Epithelial cell of esophagus (primary cell): ENCODE measurements at places on chromosomes 1 and 21.
A peak's percentile ranks its signal among the peaks of the same experiment; 100 is the strongest.

- DNase-seq: no peak
Observed at GRCh38 chr1:16085522-16085921, 12.1 kb upstream of the FAM131C start.

DNA sequence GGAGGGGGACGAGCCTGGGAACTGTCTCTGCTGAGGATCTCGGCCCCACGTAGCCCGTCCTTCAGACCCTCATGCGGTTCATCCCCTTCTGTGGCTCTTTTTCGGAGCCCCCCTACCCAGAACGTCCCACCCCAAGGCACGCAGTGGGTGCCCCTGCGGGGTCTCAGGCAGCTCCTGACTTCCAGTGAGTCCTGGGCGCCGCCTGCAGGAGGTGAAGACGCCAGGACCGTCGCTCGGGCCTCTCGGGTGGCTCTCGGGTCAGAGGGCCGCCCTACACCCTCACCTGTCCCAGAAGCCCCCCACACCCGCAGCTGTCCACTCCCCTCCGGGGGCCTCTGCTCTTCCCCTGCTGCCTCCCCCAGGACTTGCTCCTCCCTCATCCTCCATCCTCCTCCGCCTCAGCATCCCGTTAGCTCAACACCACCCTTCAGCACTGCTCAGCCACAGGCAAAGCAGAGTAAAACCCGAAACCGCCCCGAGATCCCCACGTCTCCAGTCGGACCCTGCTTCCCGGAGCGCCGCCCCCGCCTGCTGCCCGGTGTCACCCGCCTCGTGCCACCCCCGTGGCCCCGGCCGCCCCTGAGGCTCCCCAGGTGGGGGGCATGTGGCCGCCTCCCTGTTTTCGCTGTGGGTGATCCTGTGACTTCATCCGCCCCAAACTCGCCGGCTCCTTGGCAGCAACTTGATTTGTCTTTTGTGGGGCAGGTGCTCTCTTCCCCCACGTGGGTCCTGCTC, 13.3 kb upstream of the POFUT2 start:
- DNase-seq: no peak

DNA sequence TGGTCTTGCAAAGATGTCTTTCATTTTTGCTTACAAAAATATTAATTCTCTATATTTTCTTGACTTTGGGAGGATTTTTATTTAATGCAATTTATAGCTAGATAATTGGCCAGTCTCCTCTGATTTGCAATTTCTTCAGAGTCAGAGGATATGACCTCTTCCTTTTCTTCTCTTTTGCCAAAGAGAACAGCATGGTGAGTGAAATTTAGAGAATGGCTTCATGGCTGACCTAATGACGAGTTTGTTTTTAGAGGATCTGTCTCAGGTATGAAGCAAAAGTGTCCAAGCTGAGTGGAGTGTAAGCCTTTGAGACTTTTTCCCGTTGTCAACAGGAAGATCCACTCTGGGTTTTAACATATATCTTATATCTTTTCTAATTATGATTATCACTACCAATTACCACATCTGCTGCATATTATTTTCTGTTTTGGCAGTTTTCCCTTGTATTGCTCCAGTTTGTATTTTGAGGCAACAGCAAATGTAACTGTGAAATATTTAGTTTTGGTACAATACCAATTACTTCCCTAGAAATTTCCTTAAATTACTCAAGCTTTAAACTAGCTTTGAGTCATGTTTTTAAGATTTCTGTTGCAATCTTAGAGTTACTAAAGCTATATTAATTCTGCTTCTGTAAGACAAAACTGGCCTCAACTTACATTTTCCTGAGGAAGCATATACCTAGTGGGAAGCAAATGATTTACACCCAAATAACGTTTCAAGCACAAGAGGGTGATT, 332.8 kb upstream of the ZRANB2 start:
- no peak for DNase-seq

GRCh38 chr1:108955881-108956280, 7.4 kb downstream of the CLCC1 start:
- DNase-seq: no peak

DNA sequence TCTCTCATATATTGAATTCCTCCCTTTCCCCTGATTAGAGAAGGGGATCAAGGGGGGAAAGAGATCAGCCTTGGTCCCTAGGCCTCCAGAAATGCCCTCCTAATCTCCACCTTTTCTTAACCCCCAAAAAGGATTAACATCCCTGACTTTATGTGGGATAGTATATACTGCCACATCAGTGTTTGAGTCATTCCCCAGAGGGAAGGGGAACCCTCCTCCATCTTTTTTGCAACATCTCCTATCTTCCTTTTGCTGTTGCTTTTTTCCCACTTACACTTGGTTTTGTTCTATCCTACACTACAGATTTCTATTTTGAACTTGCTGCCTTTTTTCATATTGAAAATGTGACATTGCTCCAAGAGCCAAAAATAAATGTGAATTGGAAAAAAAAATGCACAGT, 65.4 kb upstream of the PODN start:
- peak; percentile 8 for DNase-seq

DNA sequence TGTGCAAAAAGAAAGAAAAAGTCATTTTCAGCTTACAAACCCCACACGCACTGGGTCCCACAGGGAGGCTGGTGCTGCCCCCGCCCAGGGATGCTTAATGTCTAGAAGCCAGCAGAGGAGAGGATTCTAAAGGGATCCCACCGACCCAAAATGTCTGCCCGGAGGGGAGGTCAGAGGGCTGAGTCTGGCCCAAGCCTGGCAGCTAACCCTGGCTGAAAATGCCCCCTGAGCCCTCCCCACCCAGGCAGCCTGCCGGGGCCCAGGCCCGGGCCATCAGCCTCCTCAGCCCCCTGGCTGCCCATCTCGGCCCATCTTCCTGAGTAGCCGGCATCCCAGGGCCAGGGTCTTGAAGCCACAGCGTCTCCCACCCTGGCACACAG, 33.5 kb downstream of the ACOT7 start:
- no peak for DNase-seq

GRCh38 chr1:85048296-85049064, at the start of gene MCOLN3:
Gene MCOLN3 (minus strand): TSS chr1:85048500. CDS start chr1:85045360, 3,140 bp downstream.
- DNase-seq: peak; percentile 32

GRCh38 chr1:54324251-54325140, 81.7 kb downstream of the SSBP3 start:
- DNase-seq: no peak

DNA sequence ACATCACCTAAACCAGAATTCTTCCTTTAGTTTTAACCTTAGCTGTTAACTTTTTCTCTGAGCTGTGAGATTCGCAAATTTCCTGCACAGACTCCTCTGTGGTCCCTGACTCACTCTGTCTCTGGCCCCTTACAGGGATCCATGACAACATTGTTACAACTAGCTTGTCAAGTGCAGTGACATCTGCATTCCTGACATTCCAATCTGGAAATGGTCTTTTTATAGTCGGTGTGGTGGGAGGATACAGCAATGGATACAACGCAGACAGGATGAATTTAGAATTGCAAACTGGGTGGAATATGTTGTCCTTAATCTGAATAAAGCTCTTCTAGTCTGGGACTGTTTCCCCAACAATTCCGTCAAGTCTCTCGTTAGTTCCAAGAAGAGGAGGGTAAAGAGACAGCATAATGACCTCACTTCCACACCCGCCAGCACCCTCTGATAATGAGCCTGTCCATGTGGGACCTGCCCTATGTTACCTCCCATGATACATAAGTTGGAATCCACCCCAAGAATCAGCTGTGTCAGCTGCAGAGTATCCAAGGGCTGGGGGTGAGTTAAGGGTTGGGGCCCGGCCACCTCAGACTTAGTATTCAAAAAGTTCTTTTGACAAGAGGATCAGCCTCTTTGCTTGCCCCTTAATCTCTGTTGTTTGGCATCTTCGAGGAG, 49.4 kb downstream of the ILDR2 start:
- no peak for DNase-seq

DNA sequence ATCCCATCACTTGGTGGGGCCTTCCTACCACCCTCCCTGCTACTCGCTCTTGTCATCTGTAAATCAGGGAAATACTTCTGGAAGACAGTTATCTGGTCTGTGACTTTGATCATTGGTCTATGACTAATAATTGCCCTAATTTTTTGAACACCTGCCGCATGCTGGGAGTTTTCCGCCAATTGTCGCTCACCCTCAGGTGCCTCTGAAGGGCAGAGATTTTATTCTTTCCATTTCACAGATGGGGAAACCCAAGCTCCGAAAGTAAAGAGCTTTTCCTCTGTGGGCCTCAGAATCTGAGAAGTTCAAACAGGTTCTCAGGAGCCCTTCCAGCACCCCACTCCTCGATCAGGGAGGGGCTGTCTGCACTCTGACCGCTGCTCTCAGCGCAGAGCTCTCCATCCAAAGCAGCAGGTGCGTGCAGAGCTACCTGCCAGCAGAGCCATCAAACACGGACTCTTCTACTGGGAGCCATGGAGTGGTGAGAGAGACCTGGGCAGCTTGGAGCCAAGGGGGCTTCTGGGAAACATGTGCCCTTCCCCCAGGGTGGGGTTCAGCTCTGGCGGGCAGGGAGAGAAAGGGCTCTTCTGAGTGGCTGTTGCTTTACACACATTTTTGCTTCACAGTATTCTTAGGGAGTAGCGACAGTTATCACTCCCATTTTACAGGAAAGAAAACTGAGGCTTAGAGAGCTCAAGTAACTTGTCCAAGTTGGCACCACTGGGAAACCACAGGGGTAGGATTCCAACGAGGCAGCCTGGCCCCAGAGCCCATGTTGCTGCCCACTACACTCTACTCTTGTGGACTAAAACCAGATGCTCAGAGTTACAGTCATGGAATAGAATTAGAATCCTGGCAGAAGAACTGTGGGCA, 5.8 kb upstream of the RUNX3 start:
- no peak for DNase-seq

DNA sequence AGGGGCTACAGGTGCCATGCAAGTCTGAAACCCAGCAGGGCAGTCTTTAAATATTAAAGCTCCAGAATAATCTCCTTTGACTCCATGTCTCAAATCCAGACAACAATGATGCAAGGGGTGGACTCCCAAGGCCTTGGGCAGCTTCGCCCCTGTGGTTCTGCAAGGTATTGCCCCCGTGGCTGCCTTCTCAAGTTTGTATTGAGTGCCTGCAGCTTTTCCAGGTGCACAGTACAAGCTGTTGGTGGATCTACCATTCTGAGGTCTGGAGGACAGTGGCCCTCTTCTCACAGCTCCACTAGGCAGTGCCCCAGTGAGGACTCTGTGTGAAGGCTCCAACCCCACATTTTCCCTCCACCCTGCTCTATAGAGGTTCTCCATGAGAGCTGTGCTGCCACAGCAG, 3.7 kb upstream of the MROH9 start:
- no peak for DNase-seq

DNA sequence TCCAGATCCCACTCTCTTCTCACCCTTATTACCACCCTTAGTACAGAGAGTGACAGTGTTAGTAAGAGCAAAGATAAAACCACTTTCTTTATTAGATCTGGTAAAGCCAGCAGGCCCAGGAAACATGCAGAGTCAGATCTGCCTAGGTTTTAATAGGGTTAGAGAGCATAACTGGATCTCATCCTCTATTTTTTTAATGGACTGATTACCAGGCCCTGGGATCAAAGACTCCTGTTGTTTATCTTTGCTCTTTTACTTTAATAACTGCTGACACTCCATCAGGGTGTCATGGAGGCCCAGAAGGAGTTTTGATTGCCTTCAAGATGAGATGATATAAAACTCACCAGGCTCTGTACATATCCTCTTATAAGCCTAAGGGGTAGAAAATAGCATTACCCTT, 45.3 kb upstream of the RGS5 start:
- DNase-seq: no peak

- DNase-seq: no peak
Observed at GRCh38 chr1:194225821-194226220, 1039.4 kb upstream of the B3GALT2 start.

- peak; percentile 97 for DNase-seq
Observed at GRCh38 chr1:24384251-24385090, 29.1 kb downstream of the STPG1 start.

DNA sequence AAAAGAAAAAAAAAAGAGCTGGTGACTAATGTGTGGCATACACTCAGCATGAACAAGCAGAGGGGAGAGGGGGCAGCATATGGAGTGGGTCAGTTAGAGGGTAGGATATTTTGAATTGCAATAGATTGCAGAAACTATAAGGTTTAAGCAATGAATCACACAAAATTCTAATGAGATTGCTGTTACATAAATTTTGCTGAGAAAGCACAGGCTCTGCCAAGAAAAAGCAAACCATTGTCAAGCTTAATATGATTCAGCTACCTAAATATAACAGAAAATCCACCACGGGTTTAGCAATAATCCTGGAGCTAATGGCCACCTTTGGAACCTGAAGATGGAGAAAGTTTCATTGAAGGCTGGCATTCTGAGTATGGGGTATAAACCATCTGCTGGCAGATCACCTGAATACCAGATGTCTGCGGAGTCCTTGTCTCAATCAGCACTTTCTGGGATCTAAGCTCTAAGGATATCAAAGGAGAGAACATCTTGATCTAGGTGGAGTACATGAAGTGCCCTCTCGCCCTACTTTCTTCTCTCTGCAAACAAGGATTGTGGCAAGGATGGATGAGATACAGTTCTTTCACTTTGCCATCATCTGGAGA, 30.3 kb upstream of the ANGPTL7 start:
- peak; percentile 90 for DNase-seq
